ENCODE measurements at places on chromosomes 16 and 17.
A peak's percentile ranks its signal among the peaks of the same experiment; 100 is the strongest.

DNA sequence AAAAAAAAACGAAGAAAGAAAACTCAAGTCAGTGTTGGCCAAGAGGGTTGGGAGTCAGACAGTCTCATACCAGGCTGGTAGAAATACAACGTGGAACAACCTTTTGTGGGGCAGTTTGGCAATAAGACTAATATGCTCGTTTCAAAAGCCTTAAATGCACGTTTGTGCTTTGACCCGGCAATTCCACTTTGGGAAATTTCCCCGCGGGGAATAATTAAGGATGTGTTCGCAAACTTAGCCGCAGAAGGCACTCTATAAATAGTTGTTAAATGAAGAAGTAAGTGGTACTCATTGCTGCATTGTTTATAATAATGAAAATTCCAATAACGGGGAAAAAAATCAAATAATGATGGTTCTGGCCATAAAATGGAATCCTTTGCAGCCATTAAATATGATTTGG, 664.8 kb upstream of the EEF2KMT start:
- no peak for DNase-seq

- no peak for DNase-seq
Measured at GRCh38 chr17:36196131-36196486, 449 bp downstream of the CCL3L1 start.

DNA sequence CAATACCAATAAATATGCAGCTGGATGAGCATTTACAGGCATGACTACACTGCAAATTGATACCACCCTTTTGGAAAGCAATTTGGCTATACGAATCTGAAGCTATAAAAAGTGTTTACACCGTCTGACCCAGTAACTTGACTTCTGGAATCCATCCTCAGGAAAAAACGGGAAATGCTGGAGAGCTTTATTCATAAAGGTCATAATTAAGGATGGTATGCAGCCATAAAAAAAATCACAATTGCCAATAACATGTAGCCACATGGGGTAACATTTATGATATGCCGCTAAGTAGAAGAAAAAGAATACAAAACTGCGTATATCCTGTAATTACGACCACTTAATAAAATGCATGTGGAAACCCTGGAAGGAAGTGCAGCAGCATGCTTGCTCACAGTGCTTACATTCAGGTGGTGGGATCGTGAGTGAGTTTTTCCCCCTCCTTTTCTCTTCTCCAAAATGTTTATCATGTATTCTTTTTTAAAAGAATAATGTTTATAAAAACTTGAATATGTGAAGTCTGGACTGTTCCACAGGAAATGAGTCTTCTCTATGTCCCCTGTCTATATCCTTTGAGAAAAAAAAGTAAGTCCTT, 34.2 kb downstream of the COPRS start:
- DNase-seq: no peak

GRCh38 chr16:68517606-68518166, 21.4 kb upstream of the ZFP90 start:
- no peak for DNase-seq

GRCh38 chr17:42009170-42009569, 8.1 kb downstream of the DNAJC7 start:
- DNase-seq: no peak

DNA sequence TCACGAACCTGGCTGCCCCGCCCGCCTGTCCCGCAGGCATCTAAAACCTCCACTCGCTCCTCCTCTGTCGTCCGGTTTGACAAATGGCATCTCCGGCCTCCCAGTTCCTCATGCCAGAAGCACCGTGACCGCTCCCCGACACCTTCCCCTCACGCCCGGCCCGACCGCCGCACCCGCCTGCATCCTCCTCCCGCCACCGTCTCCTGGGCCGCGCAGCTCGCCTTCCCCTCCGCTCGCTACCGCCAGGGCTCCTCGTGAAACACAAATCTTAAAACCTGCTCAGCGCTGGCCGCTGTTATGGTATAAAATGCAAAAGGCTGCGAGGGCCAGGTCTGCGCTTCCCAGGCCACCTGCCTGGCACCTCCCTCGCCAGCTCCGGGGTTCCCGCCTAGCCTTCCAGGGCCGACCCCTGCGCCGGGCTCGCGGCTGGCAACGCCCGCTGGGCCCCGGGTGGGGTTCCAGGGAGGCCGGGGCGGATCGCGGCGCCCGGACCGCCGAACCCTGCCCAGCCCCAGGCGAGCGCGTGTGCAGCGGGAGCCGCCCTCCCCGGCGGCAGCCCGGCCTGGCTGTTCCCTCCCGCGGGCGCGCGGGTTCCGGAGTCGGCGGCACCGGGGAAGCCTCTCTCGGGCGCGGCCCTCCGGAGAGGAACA, 488 bp downstream of the SPSB3 start:
- peak; percentile 35 for DNase-seq

DNA sequence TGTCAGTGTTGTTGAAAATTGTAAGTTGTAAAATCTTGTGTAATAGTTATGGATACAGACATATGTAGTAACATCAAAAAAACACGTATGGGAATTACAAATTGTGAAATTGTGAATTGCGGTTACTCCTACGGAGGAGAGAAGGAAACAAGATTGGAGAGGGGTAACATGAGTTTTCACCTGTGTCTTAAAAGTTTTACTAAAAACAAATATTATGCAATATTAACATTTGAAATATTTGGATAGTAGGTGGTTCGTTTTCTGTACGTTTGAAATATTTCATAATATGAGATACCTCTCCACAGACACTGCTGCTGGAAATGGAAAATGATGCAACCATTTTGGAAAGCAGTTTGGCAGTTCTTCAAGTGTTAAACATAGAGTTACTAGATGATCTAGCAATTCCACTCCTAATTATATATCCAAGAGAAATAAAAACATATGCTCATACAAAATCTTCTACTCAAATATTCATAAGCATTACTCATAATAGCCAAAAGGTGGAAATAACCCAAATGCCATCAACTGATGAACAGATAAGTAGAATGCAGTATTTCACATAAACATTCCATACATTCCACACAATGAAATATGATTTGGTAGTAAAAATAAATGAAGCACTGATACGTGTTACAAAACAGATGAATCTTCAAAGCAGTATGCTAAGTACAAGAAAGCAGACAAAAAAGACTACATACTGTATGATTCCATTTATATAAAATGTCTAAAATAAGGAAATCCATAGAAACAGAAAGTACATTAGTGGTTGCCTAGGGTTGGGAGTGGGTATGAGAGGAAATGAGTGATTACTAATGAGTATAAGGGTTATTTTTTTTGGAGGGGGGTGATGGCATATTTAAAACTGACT, 40.7 kb upstream of the ABCA10 start:
- no peak for DNase-seq

GRCh38 chr16:54655121-54655590, 275.5 kb upstream of the IRX5 start:
- DNase-seq: no peak

GRCh38 chr17:72710834-72711233, 381.7 kb downstream of the SLC39A11 start:
- DNase-seq: no peak

- no peak for DNase-seq
Measured at GRCh38 chr17:33494151-33494550, 201.1 kb upstream of the ASIC2 start.

- DNase-seq: no peak
Measured at GRCh38 chr16:68444056-68444657, 4.2 kb downstream of the SMPD3 start.

- DNase-seq: no peak
Measured at GRCh38 chr16:19829844-19830692, 54.6 kb downstream of the GPRC5B start.

All from activated T-helper 2 cell treated with anti-CD3 and anti-CD28 coated beads, Interferon-gamma antibody, Interleukin-2, Interleukin-4, amounts not matched to agents 10 μg/mL and 5 μg/mL and 100 μg/mL, durations not matched to agents 14 hours and 24 hours and 36 hours (primary cell).